ENCODE measurements at places on chromosomes 2 and 18.

- DNase-seq = no peak
Observed at GRCh38 chr2:100616841-100617390, 54.1 kb downstream of the PDCL3 start.

DNA sequence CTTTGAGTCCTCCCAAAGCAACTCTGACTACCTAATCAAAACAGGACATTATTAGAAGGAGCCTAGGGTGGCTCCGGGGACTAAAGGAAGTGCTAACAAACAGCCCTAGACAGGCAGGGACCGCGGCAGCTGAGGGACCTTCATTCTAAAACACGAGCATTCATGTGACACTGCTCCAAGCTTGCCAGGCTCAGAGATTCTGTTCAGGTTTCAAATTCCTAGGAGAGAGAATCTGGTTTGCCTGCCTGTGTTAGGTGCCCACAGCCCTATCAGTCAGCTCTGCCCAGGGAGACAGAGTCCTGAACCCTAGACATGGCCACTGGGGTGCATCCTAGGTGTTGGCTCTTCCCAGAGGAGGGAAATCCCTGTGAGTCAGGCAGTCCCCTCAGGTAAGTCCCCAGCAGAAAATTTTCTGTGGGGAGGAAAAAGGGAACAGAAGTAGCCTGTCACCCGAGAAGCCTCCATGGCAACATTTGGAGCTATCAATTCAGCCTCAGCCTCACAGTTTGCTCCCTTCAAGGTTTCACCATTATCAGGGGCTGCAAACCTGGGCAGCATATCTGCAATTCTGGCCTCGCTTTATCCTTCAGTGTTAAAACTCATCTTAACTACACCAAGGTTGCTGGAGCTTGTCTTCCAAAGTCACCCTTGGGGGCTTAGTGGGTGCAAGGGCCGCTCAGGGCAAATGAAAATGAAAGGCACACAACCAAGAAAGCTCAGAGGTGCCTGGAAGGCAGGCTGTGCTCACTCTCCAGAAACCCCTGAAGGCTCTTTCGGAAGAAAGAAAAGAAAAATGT lies 28.6 kb downstream of the PCBP1 start:
- DNase-seq = no peak

DNA sequence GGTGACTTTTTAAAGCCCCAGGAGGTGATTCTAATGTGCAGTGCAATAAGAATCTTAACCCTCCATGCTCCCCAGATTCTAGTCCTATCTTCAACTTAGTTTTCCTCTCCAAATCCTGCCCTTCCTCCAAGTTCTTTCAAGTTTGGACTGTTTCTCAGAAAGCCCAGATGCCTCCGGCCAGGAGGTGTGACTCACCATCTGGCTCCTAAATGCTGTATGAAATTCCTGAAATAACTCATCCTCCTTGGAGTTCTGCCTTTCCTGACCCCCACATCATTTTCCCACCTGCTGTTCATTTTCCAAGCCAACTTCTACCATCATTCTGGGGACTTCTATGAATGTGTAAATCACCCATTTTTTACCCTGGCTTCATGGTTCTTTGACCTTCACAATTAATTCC lies 118.2 kb upstream of the NOL4 start:
- no peak for DNase-seq

- DNase-seq = no peak
Observed at GRCh38 chr2:88416016-88416663, 36.4 kb downstream of the FOXI3 start.

- DNase-seq = no peak
Observed at GRCh38 chr2:54402350-54402749, 53.8 kb upstream of the SPTBN1 start.

GRCh38 chr2:217822296-217823252 lies 180.2 kb downstream of the TNS1 start:
- no peak for DNase-seq

Data from OCI-M1 (cell line).